Suppressor macrophage (primary cell): ENCODE measurements at places on chromosomes 5 and 9.

DNA sequence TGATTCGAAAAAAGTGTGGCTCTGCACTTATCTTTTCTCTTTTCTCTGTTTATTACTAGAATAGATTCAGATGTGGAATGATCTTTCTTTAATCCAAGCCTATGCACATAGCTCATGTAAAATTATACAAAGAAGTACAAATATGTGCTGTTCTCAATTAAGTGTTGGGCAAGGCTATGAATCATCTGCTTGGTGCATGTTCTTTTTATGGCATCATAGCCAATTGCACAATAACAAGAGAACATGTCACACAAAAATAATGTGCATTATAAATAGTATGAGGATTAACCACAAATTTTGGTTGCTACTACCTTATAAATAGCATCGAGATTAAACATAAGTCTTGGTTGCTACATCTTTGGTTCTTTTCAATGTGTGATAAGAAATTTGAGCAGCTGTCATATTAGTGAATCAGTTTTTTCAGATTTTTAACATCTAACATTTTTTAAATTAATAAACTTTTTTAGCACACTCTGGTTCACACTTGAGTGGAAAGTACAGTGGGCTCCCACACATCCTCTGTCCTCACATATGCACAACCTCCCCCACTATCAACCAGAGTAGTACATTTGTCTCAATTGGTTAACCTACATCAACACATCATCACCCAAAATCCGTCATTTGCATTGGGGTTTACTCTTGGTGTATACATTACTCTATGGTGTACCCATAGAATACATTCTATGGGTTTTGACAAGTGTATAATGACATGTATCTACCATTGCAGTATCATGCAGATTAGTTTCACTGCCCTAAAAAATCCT lies 6.8 kb upstream of the RECK start:
- DNase-seq: peak; percentile 86

GRCh38 chr5:151063142-151063989 lies 17.5 kb downstream of the TNIP1 start:
- DNase-seq: peak; percentile 81

GRCh38 chr5:141494761-141495452 lies 6.0 kb downstream of the PCDHGC5 start:
- no peak for DNase-seq

DNA sequence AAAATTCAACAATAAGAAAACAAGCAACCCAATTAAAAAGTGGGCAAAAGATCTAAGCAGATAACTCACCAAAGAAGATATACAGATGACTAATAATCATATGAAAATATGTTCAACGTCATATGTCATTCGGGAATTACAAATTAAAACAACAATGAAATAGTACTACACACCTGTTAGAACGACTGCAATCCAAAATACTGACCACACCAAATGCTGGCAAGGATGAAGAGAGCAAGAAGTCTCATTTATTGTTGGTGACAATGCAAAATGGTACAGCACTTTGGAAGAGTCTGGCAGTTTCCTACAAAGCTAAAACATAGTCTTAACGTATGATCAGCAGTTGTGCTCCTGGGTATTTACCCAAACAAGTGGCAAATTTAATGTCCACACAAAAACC lies 37.5 kb downstream of the NDUFS4 start:
- DNase-seq: no peak

- DNase-seq: no peak
Measured at GRCh38 chr9:71990466-71990865, 69.9 kb downstream of the C9orf57 start.

DNA sequence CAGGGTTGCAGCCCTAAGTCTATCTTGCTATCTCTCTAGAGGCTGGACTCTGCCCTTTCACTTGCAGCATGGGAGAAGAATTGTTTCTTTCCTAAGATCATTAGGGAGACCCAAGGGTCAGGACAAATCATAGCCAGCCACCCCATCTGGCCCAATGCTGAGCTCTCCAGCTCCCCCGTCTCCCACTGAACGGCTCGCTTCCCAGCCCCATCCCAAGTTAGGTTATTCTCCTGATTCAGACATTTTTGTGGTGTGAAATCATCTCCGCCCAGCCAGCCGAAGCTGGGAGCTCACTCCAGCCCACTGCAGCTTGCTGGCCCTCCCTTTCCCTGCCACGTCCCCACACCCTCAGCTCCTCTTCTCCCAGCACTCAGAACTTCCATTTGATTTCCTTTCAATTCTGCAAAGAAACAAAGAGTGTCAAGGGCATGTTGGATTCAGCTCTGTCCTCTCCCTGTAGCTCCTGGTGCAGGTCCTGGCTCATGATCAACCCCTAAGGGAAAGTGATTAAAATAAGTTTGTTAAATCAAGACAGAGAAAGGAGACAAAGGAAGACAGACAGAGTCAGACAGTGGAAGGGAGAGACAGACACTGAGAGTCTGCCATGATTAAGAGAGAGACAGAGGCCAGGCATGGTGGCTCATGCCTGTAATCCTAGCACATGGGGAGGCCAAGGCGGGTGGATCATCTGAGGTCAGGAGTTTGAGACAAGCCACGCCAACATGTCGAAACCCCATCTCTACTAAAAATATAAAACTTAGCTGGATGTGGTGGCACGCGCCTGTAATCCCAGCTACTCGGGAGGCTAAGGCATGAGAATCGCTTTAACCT lies 12.6 kb upstream of the SPARC start:
- no peak for DNase-seq

- peak; percentile 73 for DNase-seq
Measured at GRCh38 chr9:137241490-137242268, 592 bp downstream of the TUBB4B start.

DNA sequence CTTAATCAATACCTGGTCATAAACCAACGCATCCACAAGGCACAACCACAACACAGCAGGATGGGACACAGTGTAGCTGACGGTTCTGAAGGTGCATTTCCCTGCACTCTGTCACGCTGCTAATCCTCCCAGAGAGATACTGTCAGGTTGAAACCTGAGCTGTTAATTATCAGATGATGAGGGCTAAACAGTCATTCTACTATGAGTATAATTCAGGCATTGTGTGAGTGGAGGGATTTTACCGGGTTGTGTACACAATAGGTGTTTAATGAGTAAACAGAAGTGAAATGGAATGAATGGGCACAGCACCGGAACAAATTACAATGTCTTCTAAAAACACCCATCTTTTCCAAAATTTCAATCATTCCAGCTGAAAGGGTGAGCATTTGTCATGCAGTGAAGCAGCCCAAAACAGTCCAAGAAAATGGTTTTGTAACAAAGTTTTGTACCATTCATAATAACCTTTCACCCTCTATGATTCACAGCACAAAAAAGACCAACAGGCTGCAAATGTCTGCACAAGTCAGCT lies 71.5 kb downstream of the ABCA1 start:
- no peak for DNase-seq

DNA sequence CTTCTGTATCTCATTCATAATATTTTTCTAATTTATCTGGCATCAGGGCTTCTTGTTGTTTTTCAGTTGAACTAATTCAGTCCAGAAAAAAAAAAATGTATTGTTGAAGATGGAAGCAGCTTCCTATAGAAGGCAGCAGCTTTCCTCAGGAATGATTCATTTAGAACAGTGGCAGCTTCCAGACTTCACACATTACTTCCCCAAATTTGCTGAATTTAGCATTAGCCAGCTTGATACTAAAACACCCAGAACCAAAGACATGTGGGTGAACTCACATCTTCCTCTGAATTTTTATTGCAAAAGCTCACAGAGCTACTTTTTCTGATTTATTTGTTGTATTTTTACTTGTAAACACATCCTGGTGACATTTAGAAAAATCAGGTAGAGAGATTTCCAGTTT lies 53.8 kb downstream of the HCN1 start:
- no peak for DNase-seq

- no peak for DNase-seq
Measured at GRCh38 chr9:87751423-87751822, 25.5 kb downstream of the CTSL start.

GRCh38 chr9:110847671-110848070 lies 179.1 kb downstream of the MUSK start:
- DNase-seq: no peak

DNA sequence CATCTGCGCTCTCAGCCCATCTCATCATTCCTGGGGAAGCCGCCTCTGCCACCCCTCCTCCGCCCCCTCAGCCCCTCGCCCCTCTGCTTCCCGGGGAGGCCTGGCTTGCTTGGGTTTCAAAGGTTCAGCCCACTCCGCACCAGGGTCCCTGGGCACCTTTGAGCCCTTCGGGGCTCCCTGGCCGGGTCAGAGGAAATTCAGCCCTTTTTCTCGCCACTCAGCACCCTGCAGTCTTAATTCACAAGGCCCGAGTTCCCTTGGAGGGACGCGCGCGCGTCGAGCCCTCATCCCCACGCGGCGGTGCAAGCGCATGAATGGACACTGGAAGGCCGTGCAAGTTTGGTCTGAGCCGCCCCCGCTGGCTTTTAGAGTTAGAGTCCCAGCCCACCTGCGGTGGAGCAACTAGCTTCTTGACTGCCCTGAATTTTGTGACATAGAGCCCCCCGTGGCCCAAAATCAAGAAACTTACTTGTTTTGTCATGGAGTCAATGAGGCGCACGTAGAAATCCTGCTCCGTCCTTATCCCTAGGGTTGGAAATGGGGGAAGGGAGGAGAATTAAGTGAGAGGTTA lies 4.5 kb downstream of the EBF1 start:
- no peak for DNase-seq

DNA sequence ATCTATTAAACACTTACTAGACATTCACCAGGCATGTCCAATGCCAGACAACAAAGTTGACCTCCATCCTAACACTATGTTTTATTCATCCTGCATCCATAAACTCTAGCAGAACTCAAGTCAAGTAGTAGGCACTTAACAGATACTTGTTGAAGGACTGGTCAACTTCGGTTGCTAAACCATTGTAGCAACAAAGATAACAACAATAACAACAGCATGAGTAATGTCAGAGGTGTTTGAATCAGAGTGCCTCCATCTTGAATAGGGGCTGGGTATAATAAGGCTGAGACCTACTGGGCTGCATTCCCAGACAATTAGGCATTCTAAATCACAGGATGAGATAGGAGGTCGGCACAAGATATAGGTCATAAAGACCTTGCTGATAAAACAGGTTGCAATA lies 180.5 kb upstream of the ZNF462 start:
- no peak for DNase-seq

- no peak for DNase-seq
Measured at GRCh38 chr9:114390952-114391351, 3.2 kb upstream of the AKNA start.

- no peak for DNase-seq
Measured at GRCh38 chr9:109904666-109905065, 124.7 kb downstream of the PALM2AKAP2 start.

DNA sequence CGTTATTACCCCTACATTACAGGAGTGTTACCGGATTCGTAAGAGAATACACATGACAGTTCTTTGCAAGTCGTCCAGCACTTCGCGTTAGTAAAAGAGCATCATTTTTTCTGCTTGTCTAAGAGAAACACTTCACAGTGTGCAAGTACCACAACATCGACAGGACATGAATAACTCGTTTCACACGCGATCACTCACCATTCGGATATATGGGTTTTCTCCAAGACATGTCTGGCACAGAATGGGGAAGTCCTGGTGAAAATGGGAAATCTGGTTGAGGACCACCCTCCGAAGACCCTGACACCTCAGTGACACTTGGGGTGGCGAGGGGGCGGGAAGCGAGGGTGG lies 642 bp downstream of the RBM22 start:
- no peak for DNase-seq

DNA sequence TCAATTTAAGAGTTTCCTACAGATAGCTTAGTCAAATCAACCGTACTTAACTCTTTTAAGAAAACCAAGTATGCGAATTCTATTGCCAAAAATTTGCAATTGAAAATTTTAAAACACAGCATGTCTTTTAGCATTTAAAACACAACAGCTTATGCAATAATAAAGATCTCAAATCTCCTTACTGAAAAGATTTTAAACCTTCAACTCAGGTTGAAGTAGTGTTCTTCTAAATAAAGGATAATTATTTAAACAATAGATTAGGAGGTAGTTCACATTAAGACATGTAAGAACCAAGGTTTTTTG lies 5.5 kb downstream of the NR3C1 start:
- no peak for DNase-seq

- peak; percentile 64 for DNase-seq
Measured at GRCh38 chr5:151086192-151086869, 5.5 kb upstream of the TNIP1 start.

DNA sequence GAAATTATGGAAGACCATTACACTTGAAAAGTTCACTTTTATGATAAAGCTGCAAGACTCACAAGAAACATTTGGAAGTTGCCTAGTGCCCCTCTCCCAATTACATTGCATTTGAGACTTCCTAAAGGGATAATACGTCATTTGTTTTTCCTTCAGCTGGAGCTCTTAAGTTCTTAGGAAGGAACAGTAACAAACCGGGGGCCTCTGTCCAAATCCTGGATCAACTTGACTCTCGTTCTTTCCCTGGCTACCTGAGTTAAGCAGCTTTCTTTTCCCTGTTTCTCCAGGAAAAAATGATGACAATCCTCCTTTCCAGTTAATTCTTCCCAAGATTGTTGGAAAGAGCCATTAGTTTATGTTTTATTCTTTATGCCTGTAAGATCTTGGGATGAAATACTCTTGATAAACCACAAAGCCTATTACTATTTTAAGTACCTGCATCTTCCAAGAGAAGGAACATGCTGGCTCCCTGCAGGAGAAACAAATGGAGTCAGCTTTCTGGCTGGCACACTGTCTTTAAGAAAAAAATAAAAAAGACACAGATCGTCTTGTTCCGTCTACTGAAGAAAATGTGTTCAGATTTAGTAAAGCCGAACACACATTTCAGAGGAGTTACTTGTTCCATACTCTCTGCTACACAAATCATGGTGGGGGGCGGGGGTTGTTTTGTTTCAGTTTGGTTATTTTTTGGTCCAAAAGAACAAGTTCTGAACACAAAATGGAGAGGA lies 297.9 kb downstream of the EFNA5 start:
- no peak for DNase-seq

DNA sequence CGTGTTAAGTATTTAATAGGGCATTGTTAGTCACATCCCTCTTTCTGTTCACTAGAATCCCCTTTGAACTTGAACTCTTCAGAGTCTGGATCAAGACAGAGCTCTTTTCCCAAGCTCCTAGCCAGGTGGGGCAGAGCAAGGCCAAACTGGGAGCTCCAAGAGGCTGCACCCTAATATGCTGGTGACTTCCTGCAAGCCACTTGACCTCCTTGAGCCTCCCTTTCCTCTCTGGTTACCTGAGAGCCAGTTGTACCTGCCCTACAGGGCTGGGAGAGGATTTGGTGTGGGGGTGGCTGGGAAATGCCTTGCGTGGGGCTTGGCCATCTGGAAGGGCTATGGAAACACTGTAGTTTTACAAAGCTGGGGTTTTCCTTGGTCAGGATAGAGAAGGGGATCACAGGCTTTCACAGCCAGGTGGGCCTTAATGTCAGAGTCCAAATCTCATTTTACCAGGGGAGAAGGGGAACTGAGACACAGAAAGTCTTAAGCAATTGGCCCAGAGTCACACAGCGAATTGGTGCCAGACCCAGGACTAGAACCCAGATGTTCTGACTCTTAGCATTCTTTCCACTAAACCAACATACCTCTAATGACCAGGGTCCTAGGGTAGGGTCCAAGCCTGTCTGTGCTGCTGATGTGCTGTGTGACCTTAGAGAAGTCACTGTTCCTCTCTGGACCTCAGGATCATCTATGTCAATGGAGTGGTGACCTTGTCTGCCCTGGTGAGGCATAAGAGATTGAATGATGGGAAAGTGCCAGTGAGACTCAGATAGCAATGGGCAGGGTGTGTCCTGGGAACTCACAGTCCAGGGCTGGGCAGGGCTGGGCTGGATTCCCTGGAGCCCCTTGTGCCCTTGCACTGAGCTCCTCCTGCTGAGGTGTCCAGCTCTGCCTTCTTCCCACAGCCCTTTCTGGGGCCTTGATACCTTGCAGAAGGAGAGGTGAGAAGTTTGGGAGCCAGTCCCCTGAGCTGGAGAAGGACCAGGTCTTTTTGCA lies 35.8 kb downstream of the GSN start:
- DNase-seq: no peak
